ENCODE measurements at places on chromosomes 7 and 10.

GRCh38 chr7:26169271-26169670, 17.3 kb downstream of the NFE2L3 start:
- no peak for DNase-seq

DNA sequence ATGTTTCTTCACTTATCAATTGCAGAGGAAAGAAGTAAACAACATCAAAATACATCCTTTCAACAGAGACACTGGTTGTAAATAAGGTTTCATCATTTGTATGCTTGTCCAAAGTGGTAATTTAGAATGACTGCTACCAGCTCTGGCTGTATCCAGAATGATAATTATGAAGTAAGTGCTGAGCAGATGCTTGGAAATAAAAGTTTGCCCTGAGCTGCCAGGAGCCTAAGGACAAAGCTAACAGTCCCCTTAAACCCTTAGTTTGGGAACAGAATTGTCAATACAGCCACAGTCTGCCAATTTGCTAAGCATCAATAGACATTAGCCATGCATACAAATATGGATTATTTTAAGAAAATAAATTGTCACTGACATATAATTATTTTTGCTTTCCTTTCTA, 147.0 kb upstream of the SLC13A1 start:
- no peak for DNase-seq

DNA sequence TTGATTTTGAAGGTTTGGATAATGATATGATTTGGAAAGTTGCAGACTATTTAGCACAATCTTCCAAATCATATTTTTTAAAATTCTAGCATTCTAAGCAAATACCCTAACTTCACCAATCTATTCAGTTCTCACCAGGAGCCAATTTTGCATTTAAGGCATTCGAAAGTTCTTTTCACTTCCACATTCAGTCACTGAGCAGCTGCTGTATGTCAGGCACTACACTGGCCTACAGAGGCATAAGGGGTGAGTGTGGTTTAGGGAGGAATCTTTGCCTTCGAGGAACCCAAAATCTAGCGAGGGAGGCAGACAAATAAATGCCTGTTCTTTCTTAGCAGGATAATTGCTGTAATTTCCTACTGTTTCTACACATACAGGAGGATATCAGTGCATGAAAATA, 10.7 kb upstream of the UCN3 start:
- no peak for DNase-seq

GRCh38 chr7:46162609-46163008, 241.5 kb upstream of the IGFBP3 start:
- no peak for DNase-seq

GRCh38 chr10:127145173-127145572, 51.2 kb downstream of the INSYN2A start:
- no peak for DNase-seq

GRCh38 chr7:81761821-81762220, 8.0 kb downstream of the HGF start:
- DNase-seq: no peak

- no peak for DNase-seq
These were observed 83.7 kb downstream of the RBM33 start for GRCh38 chr7:155728116-155728515.

DNA sequence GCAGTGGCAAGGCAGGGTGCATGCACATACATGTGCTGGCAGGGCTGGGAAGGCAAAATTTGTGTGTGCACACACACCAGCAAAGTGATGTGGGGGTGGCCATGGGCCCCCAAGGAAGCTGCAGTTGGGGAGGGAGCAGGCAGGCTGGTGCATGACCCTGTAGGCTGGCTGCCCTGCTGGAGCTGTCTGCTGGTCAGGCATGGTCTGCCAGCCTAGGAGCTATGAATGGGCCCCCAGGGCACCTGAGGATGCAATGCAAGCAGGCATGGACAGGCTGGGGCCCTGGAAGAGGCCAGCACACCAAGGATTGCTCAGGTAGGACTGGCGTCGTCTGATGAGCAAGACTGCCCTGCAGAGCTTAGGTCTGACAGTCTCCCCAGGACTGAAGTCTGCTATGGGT, 18.2 kb upstream of the PPP1R3A start:
- no peak for DNase-seq

DNA sequence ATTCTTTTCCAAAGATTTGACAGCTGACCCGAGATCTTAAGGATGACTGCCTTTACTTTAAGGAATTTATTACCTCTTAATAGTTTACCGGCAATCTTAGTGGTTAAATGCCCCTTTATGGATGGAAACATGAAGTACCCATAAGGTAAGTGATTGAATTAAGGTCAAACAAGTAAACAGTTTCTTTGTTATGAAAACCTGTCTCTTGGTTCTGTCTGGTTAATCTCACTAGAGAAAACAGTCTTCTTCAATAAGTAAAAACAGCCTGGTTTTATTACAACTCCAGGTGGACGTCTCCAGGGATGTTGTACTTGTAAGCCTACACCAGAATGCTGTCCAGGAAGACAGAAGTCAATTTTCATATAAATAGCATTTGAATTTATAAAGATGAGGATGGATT, 161.8 kb upstream of the MTPN start:
- no peak for DNase-seq

DNA sequence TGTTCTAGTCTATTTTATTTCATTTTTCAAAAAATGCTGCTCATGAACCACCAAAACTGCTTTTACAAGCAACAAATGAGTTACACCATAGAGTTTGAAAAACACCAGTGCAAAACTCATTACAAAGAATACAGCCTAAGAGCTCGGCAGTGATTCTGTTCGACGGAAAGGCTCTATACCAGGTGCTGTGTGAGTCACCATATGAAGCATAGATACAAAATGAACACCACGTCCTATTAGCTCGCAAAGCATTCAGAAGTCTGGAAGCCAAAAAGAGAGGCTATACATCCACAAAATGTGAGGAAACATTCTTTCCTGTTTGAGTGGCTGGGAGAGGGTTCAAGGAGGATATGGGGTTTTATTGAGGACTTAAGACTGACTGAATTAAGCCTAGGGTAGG, 136.1 kb downstream of the ATE1 start:
- DNase-seq: no peak

DNA sequence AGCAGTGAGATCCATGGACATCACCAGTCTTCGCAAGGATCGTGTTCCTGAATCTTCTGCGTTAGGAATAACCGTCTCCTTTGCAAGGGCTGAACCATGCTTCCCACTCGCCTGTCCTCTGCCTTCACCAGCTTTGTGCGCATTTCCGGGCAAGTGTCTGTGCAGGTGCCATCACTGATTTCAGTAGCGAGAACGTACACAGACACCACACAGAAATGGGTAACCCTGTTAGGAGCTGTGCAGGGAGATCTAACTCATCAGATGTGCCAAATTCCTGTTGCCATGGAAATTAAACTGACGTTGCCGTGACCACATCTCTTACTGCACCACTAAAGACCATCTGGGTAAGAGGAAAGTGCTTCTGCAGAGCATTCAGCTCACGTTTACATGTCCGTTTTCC, 146.3 kb downstream of the DIP2C start:
- no peak for DNase-seq

DNA sequence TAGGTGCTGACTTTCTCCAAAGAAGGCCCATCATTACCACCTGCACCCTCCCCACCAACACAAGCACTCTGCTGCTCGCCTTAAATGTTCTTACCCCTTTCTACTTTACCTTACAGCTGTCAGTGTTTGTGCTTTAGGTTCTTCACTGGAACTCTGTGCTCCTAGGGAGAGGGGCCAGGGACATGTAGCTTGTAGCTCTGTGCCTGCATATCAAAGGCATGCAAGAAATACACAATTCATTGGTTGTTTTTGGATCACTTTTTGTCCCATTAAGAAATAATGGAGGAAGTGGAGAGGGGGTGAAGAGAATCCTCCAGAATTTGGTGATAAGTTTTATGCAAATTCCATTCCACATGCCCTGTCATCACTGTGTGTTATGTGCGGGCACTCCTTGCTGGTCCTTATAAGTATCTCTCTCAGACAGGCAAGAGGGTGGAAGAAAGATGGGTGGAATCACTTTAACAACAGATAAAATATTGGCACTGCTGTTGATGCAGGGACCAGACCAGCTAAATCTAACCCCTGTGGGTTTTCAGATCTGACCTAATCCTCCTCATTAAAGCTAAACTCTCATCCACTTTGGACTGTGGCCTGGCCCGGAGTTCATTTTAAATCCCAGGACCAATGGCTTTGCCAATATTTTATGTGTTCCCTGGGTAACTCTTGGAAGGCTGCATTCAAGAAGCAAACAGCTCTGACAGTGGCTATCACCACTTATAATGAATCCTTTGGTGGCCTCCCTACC, 375.8 kb upstream of the NFE2L3 start:
- DNase-seq: no peak

DNA sequence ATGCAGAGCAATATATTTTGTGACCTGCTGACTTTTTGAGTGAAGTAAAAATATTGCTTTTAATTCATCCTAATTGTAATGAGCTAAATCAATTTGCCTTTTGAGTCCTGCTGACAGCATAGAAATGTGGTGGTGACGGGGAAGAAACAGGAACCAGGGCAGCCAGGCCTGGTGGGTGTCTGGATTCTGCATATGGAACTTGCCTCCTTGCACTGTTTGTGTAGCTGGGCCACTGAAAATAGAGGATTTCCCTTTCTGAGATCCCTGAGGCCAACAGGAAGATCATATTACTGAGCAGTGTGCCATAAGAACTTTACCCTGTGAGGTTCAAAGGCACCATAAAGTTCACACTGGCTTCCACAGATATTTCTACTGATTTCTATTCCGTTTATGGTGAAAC, 488.4 kb upstream of the AKR1E2 start:
- DNase-seq: no peak

- DNase-seq: no peak
These were observed 24.2 kb upstream of the LIPN start for GRCh38 chr10:88735661-88736060.

- DNase-seq: no peak
These were observed 22.8 kb upstream of the TTYH3 start for GRCh38 chr7:2608921-2609411.

DNA sequence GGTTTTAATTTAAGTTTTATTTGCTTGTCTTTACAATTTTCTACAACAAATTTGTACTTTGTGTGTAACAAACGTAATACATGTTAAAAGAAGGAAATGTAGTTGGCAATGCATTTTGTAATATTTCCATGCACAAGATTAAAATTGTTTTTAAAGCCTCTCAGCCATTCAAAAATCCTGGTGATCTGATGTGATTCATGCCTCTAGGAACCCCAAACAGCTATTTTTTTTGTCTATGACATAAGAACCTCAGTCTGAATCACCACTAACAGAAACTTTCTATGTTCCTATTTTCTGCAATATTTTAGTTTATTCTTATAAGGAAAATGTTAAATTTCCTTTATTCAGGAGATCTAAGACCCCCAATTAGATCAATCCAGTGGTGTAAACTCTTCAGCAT, 183.1 kb upstream of the YAE1 start:
- no peak for DNase-seq

DNA sequence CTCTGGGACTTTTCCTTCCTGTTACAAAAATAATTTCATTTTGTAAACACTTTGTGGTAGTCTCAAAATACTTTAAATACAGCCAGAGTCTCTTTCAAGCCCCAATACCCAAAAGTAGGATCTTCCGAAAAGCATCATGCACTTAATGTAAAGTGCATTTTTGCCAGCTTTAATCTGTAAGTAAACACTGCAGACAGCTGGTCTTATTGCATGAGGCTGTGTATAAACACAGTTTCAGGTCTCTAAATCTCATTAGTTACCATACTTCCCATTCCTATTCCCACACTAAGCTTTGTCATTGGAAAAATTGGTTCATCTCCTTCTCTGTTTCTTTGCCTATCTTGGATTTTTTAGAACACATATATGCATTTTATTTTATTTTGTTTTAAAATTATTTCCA, 87.6 kb upstream of the GNAI1 start:
- DNase-seq: no peak

DNA sequence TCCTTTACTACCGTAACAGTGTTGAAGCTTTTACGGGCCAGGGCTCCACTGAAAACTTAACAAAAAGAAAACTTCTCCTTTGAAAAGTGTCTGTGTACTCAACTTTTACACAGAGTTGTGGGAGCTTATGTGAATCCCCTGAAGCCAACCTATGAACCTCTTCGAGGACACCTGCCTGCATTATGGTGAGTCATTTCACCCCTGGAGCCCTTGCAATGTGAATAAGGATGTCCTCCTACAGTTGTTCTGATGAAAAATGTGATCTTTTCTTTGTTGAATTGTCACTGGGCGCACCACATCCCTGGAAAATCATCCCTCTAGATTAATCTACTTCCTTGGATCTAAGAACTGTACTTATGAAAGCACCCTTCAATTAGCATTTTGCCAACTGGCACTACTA, 93.2 kb downstream of the SORCS1 start:
- DNase-seq: no peak

GRCh38 chr7:106659166-106659962, 1.6 kb downstream of the CCDC71L start:
- DNase-seq: no peak

GRCh38 chr7:143255564-143255963, 7.7 kb upstream of the GSTK1 start:
- DNase-seq: no peak

GRCh38 chr10:4453276-4453675, 372.7 kb upstream of the AKR1E2 start:
- no peak for DNase-seq

DNA sequence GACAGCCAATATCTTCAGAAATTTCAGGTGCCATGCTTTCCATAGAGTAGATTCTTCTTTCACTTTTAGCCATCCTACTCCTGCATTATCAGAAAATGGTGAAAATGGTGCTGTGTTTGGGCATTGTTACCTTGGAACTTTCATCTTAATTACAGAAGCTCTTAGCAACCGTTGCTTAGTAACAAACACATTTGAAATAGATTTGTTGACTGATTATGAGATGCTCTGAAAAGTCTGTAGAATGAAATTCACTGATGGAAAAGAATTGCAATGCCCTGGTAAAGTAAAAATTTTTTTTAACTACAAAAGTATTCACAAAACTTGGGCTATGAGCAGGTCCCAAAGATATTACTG, 249.3 kb upstream of the NEBL start:
- DNase-seq: no peak

Data from activated CD4-positive, CD25-positive, alpha-beta regulatory T cell (primary cell).